T47D (cell line): ENCODE measurements at places on chromosomes 2 and 18.
A peak's percentile ranks its signal among the peaks of the same experiment; 100 is the strongest.

- no peak for DNase-seq
Measured at GRCh38 chr2:64036034-64036705, 16.9 kb upstream of the VPS54 start.

DNA sequence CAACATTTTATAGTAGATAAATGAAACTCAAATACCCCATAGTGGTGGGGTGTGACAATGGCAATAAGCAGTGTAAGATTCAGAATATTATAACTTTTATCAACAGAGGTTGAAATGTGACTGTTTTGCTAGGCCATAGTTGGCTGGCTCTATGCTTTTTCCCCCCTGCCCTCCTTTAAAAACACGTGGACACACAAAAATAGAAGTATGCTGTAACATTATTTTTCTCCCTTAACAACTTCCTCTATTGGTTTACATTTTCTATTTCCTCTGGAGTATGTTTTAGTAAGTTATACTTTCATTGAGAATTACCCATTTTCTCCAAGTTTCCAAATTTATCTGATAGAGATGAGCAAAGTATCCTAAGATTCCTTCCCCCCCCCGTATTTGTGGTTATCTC, 31.1 kb downstream of the NDUFAF7 start:
- no peak for DNase-seq

GRCh38 chr2:232873292-232873908, 3.3 kb downstream of the SNORC start:
- no peak for DNase-seq

GRCh38 chr2:38100328-38100727, 24.4 kb upstream of the CYP1B1 start:
- no peak for DNase-seq

DNA sequence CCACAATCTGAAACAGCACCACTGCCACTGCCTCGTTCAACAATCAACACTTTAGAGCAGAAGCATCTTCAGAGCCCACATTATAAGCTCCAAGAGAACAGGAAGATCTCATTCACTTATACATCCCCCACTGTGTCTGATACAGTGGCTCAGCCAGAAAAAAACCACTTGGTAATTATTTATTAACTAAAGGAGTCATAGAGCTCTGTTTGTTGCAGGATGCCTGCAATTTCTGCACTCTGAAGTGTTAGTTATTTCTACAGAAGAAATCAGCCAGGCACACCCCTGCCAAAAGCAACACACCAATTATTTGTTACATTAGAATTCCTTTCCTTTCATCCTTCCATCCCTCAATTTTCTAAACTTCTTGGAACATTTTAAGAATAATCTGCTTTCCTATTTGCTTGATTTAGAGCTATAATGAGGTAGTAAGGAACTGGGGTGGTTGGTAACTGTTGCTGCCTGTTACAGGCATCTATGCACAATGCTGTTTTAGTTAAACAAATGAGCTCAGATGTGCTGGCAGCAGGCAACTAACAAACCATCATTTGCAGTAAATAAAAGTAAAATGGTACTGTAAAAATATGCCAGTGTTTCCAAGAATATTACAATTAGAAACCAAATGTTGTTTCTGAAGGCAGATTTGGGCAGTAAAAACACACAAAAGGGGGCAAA, 59.9 kb downstream of the DYM start:
- no peak for DNase-seq

- no peak for DNase-seq
Measured at GRCh38 chr18:6521803-6522418, 107.2 kb upstream of the L3MBTL4 start.

DNA sequence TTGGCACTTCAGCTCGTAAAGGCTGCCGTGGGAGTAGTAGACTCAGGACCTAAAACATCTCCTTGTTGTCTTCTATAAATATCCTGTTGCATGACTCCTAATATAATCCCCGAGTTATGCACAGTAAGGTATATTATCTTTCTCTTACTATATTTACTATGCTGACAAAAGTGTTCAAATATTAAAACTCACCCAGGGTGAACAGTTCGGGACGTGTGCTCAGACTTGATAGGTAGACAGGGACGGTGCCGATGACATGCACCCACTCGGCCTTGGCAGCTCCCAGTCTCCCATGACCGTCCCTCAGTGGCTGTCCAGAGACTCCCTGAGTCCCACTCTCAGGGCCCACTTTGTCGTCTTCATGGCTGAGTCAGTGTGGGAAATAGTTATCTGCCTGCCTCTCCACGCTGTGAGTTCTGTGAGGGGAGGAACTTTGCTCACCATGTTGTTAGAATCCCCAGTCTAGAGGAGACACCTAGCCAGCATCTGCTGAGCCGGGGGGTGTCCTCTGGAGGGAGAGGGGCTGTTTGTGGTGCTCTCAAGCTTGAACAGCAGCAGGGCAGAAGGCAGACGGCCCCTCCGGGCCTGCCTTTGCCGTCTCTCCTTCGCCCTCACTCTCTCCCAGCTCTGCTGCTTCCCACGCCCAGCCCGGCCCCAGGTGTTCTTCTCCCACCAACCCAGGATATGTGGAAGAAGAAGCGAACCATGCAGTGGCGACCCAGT, 75.0 kb downstream of the DGKD start:
- no peak for DNase-seq

GRCh38 chr2:30188292-30188691, 41.5 kb downstream of the YPEL5 start:
- no peak for DNase-seq

GRCh38 chr2:70558195-70558808, 4.7 kb upstream of the TGFA start:
- DNase-seq = peak; percentile 37

DNA sequence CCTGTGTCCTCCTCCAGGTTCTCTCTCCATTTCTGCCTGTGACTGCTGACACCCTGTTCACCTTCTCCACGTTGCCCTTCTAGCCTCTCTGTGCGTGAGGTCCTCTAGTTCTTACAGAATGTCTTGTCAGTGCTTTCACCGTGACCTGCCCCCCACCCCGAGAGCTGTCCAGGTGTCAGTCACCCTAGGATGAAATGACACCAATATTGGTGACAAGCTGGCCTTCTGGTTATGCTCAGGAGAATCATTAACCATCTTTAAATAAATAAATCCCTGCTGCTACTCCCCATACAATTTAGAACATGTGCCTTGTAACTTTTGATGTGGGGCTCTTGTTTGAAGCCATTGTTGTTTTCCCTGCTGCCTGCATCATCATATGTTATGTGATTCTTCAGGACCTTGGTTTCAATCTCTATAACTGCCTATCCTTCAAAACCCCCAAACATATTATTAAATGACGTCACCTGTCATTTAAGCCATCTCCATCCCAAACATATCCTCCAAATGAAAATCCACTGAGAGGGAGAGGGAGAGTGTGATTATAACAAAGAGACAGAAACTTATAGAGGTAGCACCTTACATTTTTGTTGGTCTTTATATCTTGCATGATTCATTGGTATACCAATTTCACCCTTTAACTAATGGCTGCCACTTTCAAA, 496.3 kb downstream of the PARD3B start:
- no peak for DNase-seq

GRCh38 chr18:77339623-77340022, 90.0 kb downstream of the GALR1 start:
- DNase-seq = no peak

GRCh38 chr18:24427484-24427883, 1.0 kb downstream of the IMPACT start:
- DNase-seq = no peak

DNA sequence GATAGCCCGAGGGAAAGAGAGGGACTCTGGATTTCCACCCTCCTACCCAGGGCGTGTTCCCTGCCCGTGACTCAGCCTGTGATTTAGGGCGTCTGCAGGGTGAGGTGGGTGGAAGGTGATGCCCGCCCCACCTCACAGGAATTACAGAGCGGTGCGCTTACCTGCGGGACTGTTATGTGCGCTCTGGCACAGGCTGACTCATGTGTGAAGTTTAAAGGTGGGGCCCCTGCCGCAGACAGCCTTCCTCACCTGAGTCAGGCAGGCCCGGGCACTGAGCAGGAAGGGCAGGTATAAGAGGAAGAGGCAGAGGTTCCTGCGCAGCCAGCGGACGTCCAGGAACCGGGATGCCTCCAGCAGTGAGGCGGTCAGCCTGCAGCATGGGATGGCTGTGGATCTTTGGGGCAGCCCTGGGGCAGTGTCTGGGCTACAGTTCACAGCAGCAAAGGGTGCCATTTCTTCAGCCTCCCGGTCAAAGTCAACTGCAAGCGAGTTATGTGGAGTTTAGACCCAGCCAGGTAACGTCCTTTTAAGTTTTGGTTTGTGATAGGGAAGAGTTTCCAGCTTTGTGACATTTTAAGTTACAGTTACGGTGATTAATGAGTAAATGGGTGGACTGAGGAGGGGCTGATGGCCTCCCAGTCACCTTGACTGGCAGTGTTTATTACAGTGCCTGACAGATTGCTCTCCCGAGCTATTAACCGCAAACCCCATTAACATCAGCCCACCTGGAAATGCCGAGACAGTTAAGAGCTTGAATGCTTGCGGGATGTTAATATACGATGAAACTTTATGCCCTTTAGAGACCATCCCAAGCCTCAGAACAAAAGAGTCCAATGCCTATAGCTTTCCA, 141.6 kb upstream of the TTC39C start:
- DNase-seq = no peak
